ENCODE measurements at places on chromosomes 13 and 19. TPM values are rescaled to one million over a fixed set of nuclear protein-coding genes. Genes with fewer than 3 reads are reported as not detected.

DNA sequence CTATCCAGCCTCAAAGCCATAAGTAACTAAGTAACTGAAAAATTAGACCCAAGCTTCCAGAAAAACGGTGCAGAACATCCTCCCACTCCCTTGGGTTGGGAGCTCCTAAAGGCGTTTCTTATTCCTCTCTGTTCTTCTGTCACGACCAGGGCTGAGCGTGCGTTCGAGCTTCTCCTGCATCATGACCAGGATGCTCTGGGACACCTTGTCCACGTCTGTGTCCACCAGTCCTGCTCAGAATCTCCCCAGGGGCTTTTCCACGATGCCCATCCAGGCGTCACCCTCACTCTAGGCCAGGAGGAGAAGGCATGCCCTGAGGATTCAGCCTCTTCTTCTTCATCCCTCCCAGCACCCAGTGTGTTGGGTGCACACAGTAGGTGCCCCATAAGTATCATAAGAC lies 37.8 kb upstream of the GAS6 start:
- DNase-seq, result no peak

Gene C19orf67
- not detected for total RNA-seq

DNA sequence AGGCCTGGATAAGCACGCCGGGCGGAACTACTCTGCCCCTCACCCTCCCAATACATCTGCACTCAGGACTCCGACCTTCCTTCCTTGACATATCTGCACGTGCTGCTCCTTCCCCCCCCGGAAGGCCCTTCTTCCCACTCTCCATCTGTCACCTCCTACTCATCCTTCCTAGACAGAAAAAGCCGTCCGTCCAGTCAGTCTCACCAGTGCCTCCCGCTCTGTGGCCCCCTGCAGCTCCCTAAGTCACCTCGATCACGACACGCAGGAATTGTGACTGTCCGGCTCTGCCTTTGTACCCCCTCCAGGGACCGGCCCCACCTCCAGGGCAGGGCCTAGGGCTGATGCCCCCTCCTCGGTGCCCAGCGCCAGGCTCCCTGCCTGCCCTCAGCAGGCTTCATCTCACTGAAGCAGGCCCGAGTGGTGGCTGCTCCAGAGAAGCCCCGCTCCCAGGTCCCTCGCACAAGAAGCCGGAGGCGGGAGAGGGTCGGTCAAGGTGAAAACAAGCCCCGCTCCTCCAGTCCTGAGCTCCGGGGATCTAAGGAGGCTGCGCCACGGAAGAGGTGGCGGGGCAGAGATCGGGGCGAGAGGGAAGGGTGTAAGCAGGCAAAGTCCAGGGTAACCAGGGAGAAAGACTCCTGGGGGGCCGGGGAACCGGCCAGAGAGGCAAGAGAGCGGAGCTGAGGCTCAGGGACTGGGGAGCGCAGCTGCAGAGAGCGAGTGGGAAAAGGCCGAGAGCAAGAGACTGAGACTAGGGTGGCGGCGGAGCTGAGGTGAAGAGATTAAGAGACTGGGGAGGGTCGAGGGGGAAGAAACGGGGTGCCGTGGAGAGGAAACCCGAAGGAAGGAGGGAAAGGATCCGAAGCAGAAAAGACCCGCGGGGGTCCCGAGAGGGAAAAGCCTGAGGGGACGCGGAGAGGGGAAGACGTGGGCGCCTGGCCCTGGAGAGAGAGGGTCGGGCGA lies 1.1 kb downstream of the PPP6R1 start:
- peak; percentile 20 for DNase-seq

GRCh38 chr19:36962346-36962745 lies 46.2 kb downstream of the ZNF568 start:
- DNase-seq, result no peak

Gene GIPC3
- total RNA-seq, result 1.1 TPM

DNA sequence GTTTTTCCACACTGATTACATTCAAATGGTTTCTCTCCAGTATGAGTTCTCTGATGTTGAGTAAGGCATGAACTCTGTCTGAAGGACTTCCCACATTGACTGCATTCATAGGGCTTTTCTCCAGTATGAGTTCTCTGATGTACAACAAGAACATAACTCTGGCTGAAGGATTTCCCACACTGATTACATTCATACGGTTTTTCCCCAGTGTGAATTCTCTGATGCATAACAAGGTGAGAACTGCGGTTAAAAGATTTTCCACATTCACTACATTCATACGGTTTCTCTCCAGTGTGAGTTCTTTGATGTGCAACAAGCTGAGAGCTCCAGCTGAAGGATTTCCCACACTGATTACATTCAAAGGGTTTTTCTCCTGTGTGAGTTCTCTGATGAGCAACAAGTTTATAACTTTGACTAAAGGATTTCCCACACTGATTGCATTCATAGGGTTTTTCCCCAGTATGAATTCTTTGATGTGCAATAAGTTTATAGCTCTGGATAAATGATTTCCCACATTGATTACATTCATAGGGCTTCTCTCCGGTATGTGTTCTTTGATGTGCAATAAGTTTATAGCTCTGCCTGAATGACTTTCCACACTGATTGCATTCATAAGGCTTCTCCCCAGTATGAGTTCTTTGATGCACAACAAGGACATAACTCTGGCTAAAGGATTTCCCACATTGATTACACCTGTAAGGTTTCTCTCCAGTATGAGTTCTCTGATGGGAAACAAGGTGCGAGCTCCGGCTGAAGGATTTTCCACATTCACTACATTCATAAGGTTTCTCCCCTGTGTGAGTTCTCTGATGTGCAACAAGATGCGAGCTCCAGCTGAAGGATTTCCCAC lies 23.5 kb downstream of the ZNF180 start:
- peak; percentile 9 for DNase-seq

All from CD4-positive, alpha-beta T cell (primary cell).